ENCODE measurements at places on chromosomes 4 and X.
A peak's percentile ranks its signal among the peaks of the same experiment; 100 is the strongest.

GRCh38 chrX:142860944-142861343 is 164.8 kb upstream of the SPANXN4 start:
- no peak for DNase-seq

- DNase-seq = no peak
These were observed 8.8 kb upstream of the IL3RA start for GRCh38 chrX:1327651-1328304.

GRCh38 chrX:140764401-140764919 is 54.9 kb downstream of the LINC00632 start:
- DNase-seq = peak; percentile 6

DNA sequence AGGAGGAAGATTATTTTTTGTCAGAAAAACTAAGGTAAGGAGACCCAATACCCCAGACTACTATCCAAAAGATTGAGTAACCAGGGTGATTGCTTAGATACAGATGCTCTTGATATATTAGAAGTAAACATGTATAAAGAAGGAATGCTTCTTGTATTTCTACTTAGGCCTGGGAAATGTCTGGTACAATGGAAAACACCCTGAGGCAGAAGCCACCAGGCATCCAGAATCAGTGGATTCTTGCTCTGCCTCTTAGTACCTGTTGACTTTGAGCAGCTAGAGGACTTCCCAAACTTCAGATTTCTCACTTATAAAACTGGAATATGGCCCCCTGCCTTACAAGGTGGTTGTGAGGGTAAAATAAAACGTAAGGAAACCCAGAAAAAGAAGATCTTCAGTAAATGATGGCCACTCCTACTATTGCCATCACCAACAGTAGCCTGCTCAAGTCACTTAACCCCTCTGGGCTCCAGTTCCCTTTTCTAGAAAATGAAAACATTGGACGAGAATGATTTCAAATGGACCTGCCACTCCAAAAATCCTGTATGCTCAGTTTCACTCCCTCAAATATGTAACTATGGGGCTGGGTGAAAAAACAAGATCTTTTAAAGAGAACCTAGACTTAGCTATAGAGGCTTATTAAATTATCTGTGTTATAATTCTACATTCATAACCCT is 56.6 kb downstream of the AMELX start:
- DNase-seq = no peak

GRCh38 chr4:112199041-112199440 is 32.5 kb upstream of the AP1AR start:
- DNase-seq = no peak

- no peak for DNase-seq
These were observed 254.5 kb upstream of the ADGRL3 start for GRCh38 chr4:60945641-60946040.

DNA sequence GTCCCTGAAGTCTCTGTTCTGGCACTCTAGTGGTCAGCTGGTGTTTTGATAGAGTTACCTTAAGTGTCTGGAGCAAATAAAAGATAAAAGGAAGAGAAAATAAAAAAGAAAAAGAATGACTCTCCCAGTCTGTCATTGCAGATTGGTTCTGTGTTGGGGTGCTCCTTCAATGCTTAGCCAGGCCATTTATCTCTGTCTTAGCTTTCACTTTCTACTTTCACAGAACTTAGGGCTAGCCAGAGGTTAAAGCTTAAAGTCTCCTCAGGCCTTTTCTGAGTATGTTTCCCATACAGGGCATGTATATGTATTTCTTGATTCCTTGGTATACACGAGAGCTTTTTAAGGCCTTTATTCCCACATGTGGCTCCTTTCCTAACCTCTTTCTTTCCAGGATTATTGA is 83.1 kb upstream of the TEX13D start:
- DNase-seq = no peak

GRCh38 chr4:85788604-85789003 is 313.7 kb downstream of the ARHGAP24 start:
- DNase-seq = no peak

DNA sequence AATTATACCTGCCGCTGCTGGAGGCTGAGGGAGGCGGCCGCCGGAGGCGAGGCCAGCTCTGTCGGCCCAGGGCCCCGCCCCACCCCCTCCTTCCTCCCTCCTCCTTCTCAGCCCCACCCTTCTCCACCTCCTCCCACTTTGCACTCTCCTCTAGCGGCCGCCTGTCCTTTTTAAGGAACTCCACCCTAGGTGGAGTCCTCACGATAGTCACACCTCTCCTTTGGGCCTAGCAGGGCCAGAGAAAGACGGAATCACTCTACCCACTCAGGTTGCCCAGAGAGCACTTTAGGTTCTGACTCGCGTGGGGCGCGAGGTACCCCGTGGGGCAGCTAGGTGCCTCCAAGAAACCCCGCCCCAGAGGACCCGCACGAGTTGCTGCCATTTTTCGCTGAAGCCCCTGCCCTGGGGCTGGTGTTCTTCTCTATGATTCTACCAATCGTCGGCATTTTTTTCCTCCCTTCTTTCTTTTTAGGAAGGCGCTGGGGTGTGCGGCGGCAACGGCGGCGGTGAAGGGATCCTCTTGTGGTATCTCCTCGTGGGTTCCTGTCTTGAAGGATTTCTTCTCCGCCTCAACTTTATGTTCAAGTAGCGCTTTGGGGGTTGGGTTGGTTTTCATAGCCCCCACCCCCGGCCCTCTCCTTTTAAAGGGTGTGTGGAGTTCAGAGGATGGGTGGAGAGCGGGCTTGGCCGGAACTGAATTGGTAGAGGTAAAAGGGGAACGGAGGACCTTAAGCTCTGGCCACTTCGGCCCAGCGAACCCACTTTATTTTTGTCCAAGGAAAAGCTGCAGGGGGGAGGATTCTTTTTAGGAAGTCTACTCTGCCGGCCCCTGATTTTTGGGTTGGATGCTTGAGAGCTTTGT is at the start of gene KLF8:
TSS of gene KLF8 (plus strand) at position 136 of the 862 bp plus-strand sequence. CDS start 979 bp downstream, outside the sequence.
- peak; percentile 35 for DNase-seq

GRCh38 chr4:124092541-124092984 is 620.0 kb downstream of the ANKRD50 start:
- no peak for DNase-seq

DNA sequence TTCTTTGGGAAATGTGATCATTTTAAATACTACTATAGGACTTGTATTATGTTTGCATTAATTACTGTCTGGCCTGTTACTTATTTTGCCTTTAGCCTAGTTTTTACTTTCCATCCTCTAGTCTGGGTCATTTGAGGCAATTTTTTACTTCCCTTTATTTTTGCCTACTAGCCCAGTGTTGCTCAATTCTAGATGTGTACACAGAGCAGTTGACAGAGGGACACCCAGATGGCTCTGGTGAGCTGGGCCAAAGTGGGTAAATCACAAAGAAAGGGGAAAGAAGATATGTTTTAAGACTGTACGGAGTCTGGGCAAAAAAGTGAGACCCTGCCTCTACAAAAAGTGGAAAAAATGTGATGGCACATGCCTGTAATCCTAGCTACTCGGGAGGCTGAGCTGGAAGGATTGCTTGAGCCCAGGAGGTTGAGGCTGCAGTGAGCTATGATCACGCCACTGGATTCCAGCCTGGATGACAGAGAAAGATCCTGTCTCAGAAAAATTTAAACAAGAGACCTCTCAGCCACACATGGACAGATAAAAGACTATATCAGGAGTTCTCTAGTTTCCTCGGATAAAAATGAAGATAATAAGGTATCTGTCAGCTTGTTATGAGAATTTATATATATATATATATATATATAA is 35.7 kb downstream of the APOO start:
- DNase-seq = no peak

DNA sequence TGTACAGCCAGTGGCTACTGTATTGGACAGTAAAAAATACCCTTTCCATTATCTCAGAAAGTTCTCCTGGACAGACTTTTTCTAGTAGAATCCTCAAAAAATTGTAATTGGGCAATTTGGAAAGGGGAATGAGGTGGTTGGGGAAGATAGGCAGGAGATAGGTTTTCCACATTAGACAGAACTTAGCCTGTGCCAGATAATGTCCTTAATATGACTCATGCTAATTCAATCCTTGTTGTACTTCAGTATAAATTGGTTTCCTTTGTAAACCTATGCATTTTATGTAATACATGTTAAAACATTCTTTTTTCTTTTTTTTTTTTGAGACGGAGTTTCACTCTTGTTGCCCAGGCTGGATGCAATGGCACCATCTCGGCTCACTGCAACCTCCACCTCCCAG is 8.9 kb downstream of the EIF4E start:
- no peak for DNase-seq

GRCh38 chrX:100831219-100831946 is 11.2 kb downstream of the CSTF2 start:
- DNase-seq = no peak

DNA sequence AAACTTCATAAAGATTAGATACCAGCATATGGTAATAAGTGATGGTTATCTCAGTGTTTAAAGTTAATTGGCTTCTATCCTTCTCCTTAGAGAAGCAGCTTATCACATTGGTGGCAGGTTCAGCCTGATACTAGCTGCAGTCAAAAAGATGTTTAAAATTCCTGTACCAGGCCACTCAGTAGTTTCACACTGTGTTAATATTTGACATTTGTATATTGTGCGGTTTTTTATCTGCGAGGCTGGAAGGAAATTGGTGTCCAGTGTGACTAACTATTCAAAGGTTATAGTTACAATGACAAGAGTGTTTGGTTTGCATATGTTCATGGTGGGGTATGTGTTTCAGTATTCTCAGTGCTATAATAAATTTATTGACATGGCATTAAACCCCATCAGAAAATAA is 27.5 kb upstream of the TBC1D8B start:
- DNase-seq = no peak

DNA sequence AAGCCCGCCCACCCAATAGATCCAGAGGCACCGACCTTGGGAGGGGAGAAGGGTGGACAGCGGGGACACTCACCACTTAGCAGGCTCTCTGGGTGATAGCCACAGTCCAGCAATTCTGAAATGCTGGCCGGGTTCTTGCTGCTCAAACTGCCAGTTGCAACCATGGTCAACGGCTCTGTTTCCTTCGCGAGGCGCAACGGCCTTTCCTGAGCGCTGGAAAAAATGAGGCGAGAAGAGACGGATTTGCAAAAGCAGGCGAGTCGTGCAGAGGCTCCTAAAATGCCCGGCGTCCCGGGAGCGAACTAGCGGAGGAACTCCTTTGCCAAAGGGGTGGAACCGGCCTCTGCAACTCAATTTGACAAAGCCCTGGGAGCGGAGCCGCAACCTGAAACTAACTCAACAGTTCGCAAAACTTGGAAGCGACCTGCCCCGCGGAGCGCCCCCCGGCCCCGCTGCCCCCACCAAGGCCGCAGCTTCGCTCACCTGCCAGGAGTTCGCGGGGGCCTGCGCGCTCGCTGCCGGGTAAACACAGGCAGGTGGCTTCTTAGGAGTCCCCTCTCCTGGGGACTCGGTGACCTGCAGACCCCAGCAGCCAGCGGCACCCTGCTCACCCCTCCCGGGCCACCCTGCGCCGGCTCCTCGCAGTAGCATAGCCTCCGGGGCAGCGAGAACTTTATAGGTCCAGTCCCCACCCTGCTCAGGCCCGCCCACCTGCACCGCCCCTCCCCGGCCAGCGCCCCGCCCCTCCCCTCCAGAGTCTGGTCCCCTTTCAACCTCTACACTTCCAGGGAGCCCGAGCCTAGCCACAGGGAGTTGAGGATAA is at the start of gene DDIT4L:
TSS of gene DDIT4L (minus strand) at position 649 of the 823 bp plus-strand sequence. CDS start at position 164, 485 bp downstream.
- DNase-seq = no peak

- DNase-seq = peak; percentile 26
These were observed 2.4 kb upstream of the FGFRL1 start for GRCh38 chr4:1008840-1009541.

DNA sequence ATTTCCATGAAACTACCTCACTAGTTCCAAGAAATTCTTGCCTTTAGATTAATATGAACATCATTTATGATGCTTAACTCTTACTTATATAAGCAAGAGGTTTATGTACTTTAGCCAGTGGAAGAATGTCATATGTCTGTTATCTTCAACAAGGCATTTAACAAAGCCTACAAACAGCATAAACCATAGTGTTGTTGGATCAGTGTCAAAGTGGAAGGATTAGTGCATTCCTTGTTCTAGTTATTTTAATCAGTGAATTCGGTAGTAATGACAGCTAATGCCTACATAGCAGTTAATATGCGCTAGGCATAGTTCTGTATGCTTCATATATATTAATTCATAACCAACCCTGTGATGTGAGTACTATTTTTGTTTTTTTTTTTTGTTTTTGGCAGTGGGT is 3.1 kb downstream of the PI4K2B start:
- DNase-seq = no peak

DNA sequence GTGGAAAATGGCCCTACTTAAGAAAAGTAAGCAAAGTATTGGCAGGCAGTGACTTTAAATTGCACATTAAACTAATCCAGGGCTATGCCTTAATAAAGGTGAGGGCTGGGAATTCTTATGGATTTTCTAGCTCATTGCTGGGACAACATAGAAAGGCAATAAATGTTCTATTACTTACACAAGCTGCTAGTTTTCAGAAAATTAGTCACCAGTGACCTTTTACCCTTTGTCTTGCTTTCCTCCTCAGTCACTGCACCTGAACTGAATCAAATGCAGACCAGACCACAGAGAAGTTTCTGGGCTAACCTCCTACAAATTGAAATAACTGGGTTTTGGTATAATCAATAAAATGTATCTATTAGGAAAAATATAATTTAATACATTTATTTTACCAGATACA is 694.4 kb upstream of the FAM241A start:
- no peak for DNase-seq

DNA sequence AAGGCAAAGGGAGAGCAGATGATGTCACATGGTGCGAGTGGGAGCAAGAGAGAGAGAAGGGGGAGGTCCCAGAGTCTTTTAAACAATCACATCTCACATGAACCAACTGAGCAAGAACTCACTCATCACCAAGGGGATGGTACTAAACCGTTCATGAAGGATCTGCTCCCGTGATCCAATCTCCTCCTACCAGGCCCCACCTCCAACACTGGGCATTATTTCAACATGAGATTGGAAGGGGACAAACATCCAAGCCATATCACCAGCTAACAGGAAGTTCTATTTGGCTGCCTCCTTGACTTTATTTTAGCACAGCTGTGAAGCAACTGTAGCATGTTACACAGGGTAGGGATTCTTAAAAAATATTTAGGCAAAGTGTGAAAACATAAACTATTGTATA is 102.5 kb downstream of the DDIT4L start:
- no peak for DNase-seq

Data from stimulated activated CD4-positive, alpha-beta T cell treated with anti-CD3 and anti-CD28 coated beads, Interleukin-1b, Interleukin-23, amount 100 ng/mL, for 48 hours (primary cell).